CD4-positive, alpha-beta T cell treated with Interleukin-17A for 4 hours (primary cell): ENCODE measurements at places on chromosomes 5 and 9.

DNA sequence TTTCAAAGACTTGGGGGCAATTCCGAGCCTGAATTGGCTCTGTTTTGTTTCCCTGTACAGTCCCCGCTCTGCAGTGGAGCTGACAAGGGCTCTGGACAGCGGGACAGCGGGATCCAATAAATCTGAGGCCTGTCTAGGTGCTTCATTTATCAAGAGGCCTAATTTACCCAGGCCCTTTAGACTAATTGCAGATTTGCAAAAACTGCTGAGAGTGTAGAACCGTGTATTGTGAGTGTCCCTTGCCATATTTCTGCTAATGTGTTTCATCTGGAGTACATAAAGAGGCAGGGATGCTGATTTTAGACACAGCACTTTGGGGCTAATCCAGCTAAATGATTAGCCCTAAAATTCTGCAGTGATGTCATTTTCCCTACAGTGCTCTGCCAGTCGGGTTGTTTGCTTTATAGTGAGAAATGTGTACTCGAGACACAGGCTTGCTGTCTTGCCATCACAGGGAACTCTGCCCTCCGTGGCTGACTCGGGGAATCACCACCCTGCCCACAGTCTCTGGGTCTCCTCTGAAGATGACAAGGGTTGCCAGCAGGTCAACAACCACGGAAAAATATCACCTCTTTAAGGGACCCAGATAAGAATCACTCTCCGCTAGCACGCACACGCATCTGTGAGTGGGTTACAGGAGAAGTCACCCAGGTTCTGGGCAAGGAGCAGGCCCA, 592.0 kb downstream of the BNC2 start:
- DNase-seq, result no peak

GRCh38 chr5:180171568-180172094, 37.4 kb downstream of the RASGEF1C start:
- no peak for DNase-seq

GRCh38 chr5:135800656-135801055, 33.8 kb upstream of the SLC25A48 start:
- DNase-seq, result no peak

- no peak for DNase-seq
Observed at GRCh38 chr5:158068964-158069363, 210.0 kb upstream of the CLINT1 start.

DNA sequence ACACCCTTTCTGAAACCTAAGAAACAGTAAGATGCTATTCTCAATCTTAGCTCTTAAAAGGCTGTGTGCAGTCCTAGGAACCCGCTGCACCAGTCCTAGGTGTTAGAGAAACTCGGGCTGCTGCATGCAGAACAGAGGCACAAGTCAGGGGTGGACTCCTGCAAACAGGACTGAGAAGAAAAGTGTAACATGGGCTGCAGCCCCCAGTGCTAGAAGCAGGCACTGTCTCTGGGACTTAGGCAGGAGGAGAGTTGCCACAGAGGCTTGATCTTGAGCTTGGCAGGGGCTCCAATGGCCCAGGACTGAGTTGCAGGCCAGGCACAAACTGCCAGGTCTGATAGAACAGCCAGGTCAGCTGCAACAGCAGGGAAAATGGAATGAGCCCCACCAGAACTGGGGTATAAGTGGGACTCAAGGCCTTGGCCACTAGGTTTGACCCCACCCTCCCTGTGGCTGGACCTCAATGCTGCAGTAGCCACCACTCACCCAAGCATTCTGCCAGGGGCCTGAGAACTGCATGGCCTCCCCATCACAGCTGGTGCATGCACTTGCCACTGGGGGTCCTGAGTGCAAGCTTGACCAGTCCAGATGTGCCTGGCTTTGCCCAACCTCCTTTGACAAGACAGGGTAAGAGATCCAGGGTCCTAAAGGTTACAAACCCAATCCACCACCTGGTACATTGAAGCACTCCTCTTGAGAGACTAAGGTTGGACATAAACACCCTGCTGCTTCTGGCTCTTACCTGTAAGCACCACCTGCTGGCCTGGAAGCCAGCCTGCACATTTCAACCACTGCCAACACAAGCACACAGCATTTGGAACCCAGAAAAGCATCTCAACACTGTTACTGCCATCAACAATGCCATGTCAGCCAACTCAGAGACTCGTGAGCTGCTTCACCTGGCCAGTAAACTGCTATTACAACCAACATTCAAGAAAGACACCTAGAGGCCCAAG, 103.3 kb downstream of the FBXL17 start:
- no peak for DNase-seq

- DNase-seq, result no peak
Observed at GRCh38 chr5:135030956-135031812, 2.8 kb downstream of the PITX1 start.

- no peak for DNase-seq
Observed at GRCh38 chr5:135222171-135222681, 176.8 kb downstream of the MACROH2A1 start.

DNA sequence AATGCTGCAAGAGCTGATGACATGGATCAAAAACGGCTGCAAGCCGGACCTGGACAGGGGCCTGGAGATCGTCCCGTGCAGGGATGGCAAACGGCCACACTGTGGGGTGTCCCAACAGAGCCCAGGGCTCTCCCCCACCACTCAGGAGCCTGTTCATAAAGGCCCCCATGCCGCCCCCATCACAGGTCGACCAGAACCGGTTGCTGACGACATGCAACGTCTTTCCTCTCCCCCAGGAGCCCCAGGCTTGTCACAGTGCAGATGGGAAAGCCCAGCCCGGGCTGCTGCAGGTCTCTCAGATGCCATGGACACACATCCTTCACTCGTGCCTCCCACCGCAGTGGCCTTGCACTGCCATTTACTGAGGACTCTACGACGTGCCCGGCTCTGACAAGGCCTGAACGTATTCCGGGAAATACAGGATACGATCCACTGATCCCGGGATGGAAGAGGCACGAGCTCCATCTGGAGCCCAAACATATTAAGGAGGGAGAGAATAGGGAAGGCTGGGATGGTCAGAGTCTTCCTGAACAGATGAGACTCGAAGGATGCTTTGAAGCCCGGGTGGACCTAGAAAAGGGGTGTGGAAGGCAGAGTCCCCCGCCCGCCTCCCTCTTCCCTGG, 76.5 kb upstream of the SARDH start:
- DNase-seq, result no peak

DNA sequence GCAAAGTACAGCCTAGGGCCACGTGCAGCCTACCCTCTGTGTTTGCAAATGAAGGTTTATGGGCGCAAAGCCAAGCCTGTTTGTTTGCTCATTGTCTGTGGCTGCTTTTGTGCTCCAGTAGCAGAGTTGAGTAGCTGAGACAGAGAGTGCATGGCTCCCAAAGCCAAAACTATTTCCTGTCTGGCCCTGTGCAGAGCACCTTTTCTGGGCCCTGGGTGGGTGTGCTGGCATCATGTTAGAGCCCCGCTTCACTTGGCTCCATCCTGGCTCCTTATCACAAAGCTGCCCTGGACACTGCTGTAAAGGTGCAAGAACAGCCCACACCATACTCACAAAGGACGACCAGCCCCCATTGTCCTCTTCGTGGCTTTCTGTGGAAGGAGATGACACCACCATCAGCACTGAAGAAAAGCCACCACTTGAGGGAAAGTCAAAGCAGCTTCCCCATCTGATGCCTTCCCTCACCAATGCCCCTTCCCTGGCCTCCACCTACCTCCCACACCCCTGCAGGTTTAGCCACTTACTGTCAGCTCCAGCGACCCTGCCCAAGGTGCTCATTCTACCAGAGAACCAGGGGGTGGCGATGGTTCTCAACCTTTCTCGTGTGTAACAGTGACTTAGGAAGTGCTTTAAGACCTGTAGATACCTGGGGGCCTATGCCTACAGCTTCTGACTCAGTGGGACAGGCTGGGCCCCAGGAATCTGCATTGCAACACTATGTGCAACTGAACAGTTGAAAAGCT, 23.4 kb downstream of the LCP2 start:
- DNase-seq, result peak; percentile 78

DNA sequence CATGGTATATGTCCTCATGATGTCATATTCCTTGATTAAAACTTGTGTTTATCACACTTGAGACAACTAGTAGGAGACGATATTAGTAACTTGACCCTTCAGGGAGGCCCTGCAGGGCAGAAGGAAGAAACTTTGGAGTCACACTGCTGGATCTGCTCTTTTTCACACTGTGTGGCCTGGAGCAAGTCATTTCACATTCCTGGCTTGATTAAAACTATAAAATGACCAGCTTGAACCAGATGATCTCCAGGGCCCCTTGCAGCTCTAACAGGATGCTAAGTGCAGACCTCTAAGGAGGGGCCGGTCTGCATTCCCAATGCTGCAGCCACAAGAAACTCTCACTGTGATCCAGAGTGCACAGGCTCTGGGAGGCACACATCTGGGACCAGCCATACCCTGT, 146.4 kb upstream of the ZNF366 start:
- DNase-seq, result no peak

DNA sequence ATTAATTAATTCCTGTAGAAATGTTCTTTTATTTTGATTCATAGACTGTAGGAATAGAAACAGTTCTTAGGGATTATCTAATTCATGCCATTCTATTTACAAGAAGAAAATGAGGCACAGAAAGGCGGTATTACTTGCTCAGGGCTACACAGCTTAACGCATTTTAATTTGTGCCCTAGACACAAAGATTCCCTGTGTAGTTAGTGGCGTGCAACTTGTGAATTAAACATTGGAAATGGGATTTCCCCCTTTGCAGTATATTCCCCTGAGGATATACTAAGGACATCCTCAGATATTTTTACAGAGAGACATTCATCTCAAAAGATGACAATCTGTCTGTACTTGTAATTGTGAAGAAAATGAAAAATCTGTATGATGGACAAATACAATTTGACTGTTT, 108.1 kb downstream of the SGCD start:
- no peak for DNase-seq

DNA sequence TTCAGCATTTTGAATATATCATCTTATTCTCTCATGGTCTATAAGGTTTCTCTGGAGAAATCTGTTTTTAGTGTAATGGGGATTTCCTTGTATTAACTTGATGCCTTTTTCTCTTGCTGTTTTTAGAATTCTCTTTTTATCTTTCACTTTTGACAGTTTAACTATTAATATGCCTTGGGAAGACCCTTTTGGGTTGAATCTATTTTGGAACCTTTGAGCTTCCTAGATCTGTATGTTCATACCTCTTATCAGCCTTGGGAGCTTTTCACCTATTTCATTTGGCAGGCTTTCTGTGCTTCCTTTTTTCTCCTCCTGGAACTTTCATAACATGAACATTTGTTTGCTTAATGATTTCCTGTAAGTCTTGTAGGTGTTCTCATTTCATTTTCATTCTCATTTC, 22.2 kb downstream of the RCL1 start:
- no peak for DNase-seq

- DNase-seq, result no peak
Observed at GRCh38 chr5:112316006-112316405, 103.1 kb downstream of the EPB41L4A start.

- DNase-seq, result no peak
Observed at GRCh38 chr5:110013017-110013416, 323.3 kb downstream of the MAN2A1 start.

DNA sequence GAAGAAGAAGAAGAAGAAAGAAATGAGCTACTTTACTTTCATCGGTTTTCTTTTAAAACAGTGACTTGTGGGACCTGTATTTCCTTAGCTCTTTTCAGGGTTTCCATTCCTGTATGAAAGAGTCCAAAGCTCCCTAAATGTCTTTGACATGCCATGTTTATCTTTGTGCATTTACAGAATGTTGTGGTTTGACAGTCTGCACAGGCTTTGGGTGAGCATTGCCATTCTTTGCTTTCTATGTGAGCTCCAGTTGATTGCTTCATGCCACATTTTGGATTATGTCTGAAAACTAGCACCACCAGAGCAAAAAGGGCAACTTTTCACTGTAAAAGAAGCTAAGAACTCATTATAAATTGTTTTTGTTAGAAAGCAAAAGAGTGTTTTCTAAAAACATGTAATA, 733.4 kb downstream of the TLE4 start:
- no peak for DNase-seq

- no peak for DNase-seq
Observed at GRCh38 chr5:139023286-139023685, 148.2 kb upstream of the LRRTM2 start.

- DNase-seq, result no peak
Observed at GRCh38 chr9:35688558-35689541, 875 bp downstream of the TPM2 start.

GRCh38 chr5:41432481-41433253, 77.7 kb downstream of the PLCXD3 start:
- DNase-seq, result no peak

GRCh38 chr5:168295574-168296201, 4.2 kb downstream of the WWC1 start:
- no peak for DNase-seq

- DNase-seq, result no peak
Observed at GRCh38 chr5:565782-566440, 41.7 kb upstream of the SLC9A3 start.

DNA sequence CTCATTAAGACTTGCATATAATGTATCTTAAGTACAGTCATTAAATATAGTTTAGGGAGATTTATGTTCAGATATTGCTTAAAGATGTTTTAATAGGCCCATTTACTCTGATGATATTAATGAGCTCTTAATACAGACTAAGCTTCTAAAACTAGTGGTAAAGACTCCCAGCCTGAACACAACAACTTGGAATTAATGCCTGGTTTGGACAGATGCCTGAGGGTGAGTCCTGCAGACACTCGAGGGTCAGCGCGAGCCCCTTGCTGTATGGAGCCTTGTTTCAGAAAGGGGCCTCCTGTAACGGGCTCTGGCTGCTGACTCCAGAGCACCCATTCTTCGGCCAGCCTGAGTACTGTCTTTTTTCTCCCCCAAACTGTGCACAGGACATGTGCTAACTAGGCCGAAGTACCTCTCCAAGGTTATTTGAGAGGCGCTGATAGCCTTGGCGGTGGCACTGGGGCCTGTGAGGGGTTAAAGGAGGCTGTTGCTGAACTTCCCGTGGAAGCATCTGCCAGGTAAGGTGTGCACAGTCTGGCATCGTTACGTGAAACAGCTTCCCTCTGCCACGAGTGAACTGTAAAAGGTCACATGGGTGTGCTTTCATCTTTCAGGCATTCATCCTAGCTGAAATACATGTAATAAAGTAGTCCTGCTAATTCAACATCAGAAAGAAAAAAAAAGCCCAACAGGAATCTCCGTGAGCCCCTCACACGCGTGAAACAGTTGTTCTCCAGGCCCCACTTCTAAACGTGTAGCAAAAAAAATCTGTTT, 113.4 kb downstream of the MVB12B start:
- DNase-seq, result no peak
